ENCODE measurements at places on chromosomes 2 and 18.

- no peak for DNase-seq
Measured at GRCh38 chr2:9407363-9407811, 15.9 kb downstream of the ITGB1BP1 start.

- no peak for DNase-seq
Measured at GRCh38 chr18:59123588-59124369, 15.9 kb upstream of the SEC11C start.

- DNase-seq, result no peak
Measured at GRCh38 chr2:42959234-42960001, 167.0 kb upstream of the HAAO start.

DNA sequence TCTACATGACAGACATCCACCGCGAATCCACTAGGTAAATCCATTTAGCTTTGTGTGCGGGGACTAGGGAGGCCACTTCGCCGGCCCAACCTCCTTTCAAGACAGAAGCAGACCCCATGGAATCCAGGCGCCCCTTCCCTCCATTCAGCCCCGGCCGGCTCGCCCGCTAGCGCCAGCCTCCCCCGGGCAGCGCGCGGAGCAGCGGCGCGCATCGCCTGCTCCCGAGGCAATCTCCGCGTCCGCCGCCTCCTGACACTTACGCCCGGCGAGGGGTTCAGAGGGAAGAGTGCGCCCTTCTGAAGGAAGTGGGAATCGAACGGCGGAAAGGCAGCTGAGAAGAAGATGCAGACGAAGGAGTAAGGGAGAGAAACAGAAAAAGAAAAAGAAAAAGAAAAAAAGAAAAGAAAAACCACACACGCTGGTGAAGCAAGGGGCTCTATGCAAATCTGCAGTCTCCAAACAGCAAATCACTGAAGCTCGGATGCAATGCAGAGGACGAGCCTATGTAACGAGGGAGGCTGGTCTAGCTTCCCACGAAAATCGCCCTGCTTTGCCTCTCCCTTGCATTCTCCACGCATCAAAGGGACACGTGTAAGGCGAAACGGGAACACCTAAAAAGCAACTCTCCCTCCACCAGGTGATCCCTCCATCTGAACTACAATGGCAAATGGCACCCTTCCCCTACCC is 684.4 kb downstream of the NRXN1 start:
- DNase-seq, result no peak

DNA sequence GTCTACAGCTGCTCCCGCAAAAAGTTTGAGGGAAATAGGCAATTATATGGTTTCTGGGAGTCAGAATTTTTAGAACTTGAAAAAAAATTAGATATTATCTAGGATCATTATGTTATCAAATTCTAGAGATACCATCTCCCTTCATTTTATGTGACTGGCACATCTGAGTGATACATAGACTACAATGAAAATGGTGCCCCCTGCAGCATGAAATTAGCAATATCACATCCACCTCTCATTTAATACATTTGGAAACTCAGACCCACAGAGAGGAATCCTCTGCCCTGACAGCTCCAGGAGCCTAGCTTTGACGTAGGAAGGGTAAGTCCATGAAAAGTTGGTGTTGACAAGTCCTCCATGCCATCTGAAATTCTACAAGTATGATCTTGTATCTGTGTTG is 381.6 kb downstream of the SUCLG1 start:
- no peak for DNase-seq

GRCh38 chr2:76211991-76212985 is 501.6 kb upstream of the GCFC2 start:
- DNase-seq, result no peak

DNA sequence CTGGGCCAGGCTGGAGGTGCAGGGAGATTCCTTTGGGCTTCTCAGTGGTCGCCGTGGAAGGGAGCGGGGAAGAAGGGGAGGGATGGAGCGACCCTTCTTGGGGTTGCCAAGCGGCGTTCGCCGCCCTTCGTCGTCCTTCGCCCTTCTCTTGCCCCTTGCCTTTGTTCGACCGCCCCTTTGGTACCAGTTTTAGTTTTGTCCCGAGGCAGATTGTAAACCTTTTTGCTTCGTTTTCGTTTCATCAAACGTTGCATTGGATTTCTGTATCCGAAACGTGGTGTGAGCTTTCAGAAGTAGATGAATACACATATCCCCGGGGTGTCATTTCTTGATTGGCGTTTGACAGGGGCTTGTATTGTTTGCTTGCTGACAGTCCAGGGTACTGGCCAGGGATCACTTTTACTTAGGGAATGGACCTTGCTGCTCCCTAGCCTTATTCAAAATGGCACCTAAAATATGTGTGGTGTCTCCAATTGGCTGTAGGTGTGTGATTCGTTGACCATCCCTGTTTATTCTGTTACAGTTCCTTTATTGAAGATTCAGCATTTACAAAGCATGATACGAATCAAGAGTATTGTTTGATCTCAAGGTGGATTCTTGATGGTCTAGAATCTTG is 788 bp downstream of the USP14 start:
- DNase-seq, result no peak

DNA sequence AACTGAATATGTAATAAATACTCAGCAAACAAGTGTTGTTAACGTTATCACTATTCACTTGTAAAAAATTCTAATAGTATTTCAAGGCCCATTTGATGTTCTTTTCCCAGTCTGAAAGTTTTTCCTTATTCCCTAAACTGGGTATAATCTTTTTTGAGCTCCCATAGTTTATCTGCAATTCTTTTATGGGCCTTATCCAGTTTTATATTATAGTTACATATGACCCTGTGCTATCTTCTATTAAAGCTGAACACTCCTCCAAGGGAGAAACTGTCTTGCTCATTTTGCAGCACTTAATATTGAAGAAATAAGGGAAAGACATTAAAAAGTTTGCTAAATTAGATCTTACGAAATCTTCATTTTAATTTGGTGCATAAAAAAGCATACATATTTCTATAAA is 13.9 kb downstream of the PELI1 start:
- DNase-seq, result no peak

- no peak for DNase-seq
Measured at GRCh38 chr2:36068086-36068485, 287.5 kb upstream of the CRIM1 start.

- no peak for DNase-seq
Measured at GRCh38 chr2:21860907-21861306, 737.1 kb downstream of the TDRD15 start.

DNA sequence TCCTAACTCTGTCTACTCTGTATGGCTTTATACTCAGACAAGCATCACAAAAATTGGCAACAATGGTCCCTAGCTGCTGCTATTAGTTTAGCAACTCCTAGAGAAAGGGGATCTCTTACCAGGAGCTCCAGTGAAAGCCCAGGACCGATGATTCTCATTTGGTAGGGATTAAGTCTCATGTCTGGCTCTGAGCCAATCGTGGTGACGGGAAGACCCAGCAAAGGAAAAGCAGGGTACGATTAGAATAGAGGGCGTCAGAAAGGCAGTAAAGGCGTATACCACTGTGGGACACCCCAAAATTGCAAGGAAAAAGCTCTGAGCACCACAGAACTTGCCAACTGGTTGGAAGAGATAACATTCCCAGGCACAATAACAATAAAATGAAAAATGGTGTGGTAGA is 129.5 kb downstream of the MTCL1 start:
- no peak for DNase-seq

GRCh38 chr18:79315596-79315995 is 80.1 kb upstream of the NFATC1 start:
- DNase-seq, result no peak
